A549 treated with Hydrocortisone at 1 μM for 4 hours (cell line): ENCODE measurements at places on chromosomes 7 and 10. TPM values are rescaled to one million over a fixed set of nuclear protein-coding genes. Genes with fewer than 3 reads are reported as not detected.

CLEC5A gene
- total RNA-seq = not detected in 5 replicates

PRSS58 gene
- not detected in 5 replicates for total RNA-seq

VENTX gene
- not detected in 5 replicates for total RNA-seq

ADCYAP1R1 gene
- total RNA-seq = 0.06 to 0.10 TPM in 2 of 5 replicates, not detected in the others

RAMP3 gene
- total RNA-seq = not detected in 5 replicates

DRGX gene
- 0.03 to 0.08 TPM (median 0.06 TPM) in 3 of 5 replicates, not detected in the others for total RNA-seq

MET gene
- 59.0 to 102 TPM (median 76.7 TPM) in 5 replicates for total RNA-seq

AKR1C4 gene
- total RNA-seq = 0.10 to 0.32 TPM (median 0.30 TPM) in 5 replicates

GRID2IP gene
- total RNA-seq = 0.02 TPM in 1 of 5 replicates, not detected in the others

ADAP1 gene
- 3.0 to 4.5 TPM (median 4.0 TPM) in 5 replicates for total RNA-seq

NXPH1 gene
- total RNA-seq = not detected in 5 replicates

EDRF1 gene
- total RNA-seq = 14.3 to 15.5 TPM (median 15.1 TPM) in 5 replicates

CPVL gene
- 0.09 to 0.37 TPM (median 0.18 TPM) in 5 replicates for total RNA-seq

TBL2 gene
- 49.3 to 61.5 TPM (median 51.4 TPM) in 5 replicates for total RNA-seq

HOGA1 gene
- 1.9 to 2.8 TPM (median 2.4 TPM) in 5 replicates for total RNA-seq

VSIR gene
- 30.8 to 38.0 TPM (median 36.7 TPM) in 5 replicates for total RNA-seq

PDE6C gene
- total RNA-seq = not detected in 5 replicates

PMPCB gene
- total RNA-seq = 64.9 to 77.8 TPM (median 67.6 TPM) in 5 replicates
